ENCODE measurements at places on chromosomes 2 and 18. TPM values are rescaled to one million over a fixed set of nuclear protein-coding genes. Genes with fewer than 3 reads are reported as not detected.

GRCh38 chr2:109166811-109167210 is 37.8 kb downstream of the SH3RF3 start:
- no peak overlapping the region for H3K4me3 ChIP-seq
- no peak for DNase-seq
- peaks cover 10% of the 10 kb centered on the region for H3K27me3 ChIP-seq
- no peaks in the 10 kb centered on the region for H3K36me3 ChIP-seq

- H3K4me3 ChIP-seq: no peak overlapping the region
- no peak overlapping the region for H3K27ac ChIP-seq
- H3K4me1 ChIP-seq: peaks cover 6% of the 10 kb centered on the region
- no peaks in the 10 kb centered on the region for H3K36me3 ChIP-seq
- DNase-seq: no peak
Observed at GRCh38 chr2:158391876-158392275, 64.7 kb downstream of the CCDC148 start.

DNA sequence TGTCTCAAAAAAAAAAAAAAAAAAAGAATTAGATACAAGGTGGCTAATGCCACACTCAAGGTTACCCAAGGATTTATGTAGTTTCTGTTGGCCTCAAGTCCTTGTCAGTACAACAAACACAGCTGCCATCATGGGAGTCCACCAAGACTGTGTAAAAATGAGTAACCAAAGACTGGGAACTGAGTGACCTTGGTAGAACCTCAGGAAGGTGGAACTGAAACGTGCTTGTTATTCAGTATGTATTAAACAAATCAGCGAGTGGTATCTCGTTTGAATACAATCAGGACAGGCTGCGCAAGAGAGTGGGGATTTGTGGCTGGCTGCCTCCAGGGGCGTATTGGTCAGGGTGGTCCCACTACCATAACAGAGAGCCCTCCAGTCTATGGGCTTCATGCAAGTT is 1.6 kb upstream of the SFTPB start:
- DNase-seq: no peak
- H3K27me3 ChIP-seq: no peaks in the 10 kb centered on the region
- H3K4me3 ChIP-seq: no peak overlapping the region
- H3K27ac ChIP-seq: no peak overlapping the region
- no peaks in the 10 kb centered on the region for H3K36me3 ChIP-seq

- no peaks in the 10 kb centered on the region for H3K36me3 ChIP-seq
- no peak overlapping the region for H3K4me3 ChIP-seq
- DNase-seq: no peak
- H3K27ac ChIP-seq: no peak overlapping the region
Observed at GRCh38 chr18:46464926-46465655, 191.9 kb downstream of the LOXHD1 start.

GRCh38 chr2:1350111-1350510 is 63.2 kb upstream of the TPO start:
- H3K27me3 ChIP-seq: no peaks in the 10 kb centered on the region
- no peaks in the 10 kb centered on the region for H3K4me1 ChIP-seq
- DNase-seq: no peak
- H3K4me3 ChIP-seq: no peak overlapping the region

DNA sequence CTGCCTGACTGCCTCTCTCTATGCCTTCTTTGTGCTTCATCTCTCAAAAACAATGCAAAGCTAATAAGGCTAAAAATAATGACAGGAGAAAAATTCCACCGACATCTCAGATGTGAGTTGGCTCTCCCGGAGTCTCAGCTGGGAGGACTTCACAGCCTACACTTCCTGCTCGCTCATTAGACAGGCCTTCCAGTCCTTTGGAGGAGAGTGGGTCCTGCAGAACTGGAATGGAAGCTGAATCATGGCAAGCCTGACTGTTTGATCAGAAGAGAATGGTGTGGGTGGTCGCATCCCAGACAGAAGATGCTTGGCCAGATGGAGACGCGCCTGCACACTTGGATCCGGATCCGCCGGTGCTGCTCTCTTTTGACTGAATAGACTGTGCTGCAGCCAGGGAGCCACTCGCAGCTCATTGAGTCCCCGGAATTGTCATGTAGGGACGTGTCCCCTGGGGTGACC is 49.7 kb downstream of the TRIB2 start:
- DNase-seq: no peak
- peaks cover 3% of the 10 kb centered on the region for H3K4me1 ChIP-seq
- no peak overlapping the region for H3K27ac ChIP-seq
- peaks cover 36% of the 10 kb centered on the region for H3K27me3 ChIP-seq
- H3K36me3 ChIP-seq: peaks cover 2% of the 10 kb centered on the region

DNA sequence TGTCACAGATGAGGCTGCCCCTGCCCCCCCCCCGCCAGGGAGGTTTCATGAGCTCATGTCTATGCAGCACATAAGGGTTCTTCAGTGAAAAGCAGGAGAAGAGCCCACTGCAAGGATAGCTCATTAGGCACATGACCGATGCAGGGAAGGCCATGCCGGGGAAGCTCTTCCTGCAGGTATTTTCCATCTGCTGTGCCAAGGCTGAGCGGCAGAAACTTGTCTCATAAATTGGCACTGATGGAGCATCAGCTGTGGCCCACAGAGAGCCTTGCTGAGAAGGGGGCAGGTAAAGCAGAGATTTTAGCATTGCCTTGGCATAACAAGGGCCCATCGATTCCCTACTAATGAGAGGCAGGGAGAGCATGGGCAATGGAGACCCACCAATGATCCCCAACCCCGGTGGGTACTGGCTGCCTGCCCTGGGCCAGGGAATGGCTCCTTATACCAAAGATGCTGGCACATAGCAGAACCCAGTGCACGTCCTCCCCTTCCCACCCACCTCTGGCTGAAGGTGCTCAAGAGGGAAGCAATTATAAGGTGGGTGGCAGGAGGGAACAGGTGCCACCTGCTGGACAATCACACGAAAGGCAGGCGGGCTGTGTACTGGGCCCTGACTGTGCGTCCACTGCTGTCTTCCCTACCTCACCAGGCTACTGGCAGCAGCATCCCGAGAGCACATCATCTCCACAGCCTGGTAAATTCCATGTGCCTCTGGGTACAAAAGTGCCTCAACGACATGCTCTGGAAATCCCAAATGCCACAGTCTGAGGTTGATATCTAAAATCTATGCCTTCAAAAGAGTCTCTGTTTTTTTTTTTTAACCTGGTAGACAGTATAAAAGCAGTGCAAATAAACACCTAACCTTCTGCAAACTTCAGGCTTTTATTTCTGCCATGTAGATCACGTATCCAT is 41.4 kb downstream of the STEAP3 start:
- H3K36me3 ChIP-seq: no peaks in the 10 kb centered on the region
- H3K27ac ChIP-seq: no peak overlapping the region
- peaks cover 14% of the 10 kb centered on the region for H3K27me3 ChIP-seq
- no peaks in the 10 kb centered on the region for H3K4me1 ChIP-seq

- H3K27me3 ChIP-seq: no peaks in the 10 kb centered on the region
- H3K4me1 ChIP-seq: peaks cover 34% of the 10 kb centered on the region
- H3K36me3 ChIP-seq: peaks cover 61% of the 10 kb centered on the region
- H3K27ac ChIP-seq: peak overlapping the region; percentile 68
Observed at GRCh38 chr2:191038741-191039140, 24.8 kb upstream of the STAT1 start.

DNA sequence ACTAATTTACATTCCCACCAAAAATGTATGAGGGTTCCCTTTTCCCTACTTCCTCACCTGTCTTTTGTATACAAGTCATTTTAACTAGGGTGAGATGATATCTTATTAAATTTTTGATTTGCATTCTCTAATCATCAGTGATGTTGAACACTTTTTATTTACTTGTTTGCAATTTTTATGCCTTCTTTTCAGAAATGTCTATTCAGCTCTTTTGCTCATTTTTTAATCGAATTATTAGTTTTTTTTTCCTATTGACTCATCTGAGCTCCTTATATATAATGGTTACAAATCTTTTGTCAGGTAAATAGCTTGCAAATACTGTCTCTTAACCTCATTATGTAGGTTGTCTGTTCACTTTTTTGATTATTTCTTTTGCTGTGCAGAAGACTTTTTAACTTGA is 269.4 kb downstream of the CDH19 start:
- H3K27me3 ChIP-seq: no peaks in the 10 kb centered on the region
- no peak for DNase-seq
- no peak overlapping the region for H3K4me3 ChIP-seq

GRCh38 chr2:28637066-28638047 is 114.3 kb upstream of the PPP1CB start:
- H3K4me3 ChIP-seq: no peak overlapping the region
- no peaks in the 10 kb centered on the region for H3K4me1 ChIP-seq
- DNase-seq: no peak
- no peak overlapping the region for H3K27ac ChIP-seq
- H3K36me3 ChIP-seq: no peaks in the 10 kb centered on the region

- no peaks in the 10 kb centered on the region for H3K36me3 ChIP-seq
- DNase-seq: no peak
- no peak overlapping the region for H3K27ac ChIP-seq
- H3K27me3 ChIP-seq: no peaks in the 10 kb centered on the region
- no peaks in the 10 kb centered on the region for H3K4me1 ChIP-seq
- no peak overlapping the region for H3K4me3 ChIP-seq
Observed at GRCh38 chr2:167750675-167751074, 496.7 kb downstream of the STK39 start.

GRCh38 chr18:71630696-71631095 is 913.4 kb downstream of the CBLN2 start:
- no peak overlapping the region for H3K4me3 ChIP-seq
- no peaks in the 10 kb centered on the region for H3K4me1 ChIP-seq
- H3K27me3 ChIP-seq: no peaks in the 10 kb centered on the region
- DNase-seq: no peak
- no peak overlapping the region for H3K27ac ChIP-seq
- H3K36me3 ChIP-seq: no peaks in the 10 kb centered on the region

DNA sequence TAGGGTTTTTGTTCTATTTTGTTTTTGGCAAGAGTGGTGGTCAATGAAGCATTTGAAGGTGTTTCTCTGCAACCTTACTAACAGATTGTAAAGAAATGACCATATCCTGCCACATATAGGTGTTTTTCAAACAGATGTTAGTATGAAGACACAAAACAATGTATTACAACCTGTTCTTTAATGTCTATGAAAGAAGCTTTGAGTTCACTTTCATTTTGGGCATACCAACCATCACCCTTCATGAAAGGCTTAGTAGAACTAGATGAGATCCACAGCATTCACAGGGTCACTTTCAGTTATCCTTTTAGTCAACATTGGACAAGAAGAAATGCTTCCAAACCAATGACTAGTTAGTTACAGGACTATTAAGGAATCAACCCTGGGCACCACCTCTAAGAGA is 95.1 kb downstream of the EHBP1 start:
- no peak overlapping the region for H3K27ac ChIP-seq
- no peaks in the 10 kb centered on the region for H3K27me3 ChIP-seq
- peaks cover 6% of the 10 kb centered on the region for H3K36me3 ChIP-seq
- peaks cover 25% of the 10 kb centered on the region for H3K4me1 ChIP-seq
- no peak for DNase-seq
- no peak overlapping the region for H3K4me3 ChIP-seq

DNA sequence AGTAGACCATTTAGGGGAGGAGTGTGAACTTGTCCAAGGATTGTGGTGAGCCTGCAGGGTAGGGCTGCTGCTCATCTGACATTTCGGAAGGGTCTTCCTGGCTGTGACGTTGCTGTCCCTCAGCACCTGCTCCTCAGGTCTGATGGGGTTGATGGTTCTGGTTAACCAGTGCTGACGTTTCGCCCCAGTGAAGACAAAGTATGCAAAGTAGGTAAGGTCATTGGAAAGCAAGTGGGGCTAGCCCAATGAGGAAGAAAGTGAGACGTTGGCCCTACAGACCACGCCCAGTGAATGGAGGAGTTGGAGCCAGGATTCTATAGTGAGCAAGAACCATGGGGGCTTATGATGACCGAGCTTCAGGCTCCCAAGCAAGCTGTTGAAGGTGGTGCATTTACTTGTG is 33.4 kb upstream of the ZNF396 start:
- H3K27me3 ChIP-seq: peaks cover 6% of the 10 kb centered on the region
- DNase-seq: no peak
- no peak overlapping the region for H3K4me3 ChIP-seq
- H3K36me3 ChIP-seq: no peaks in the 10 kb centered on the region
- no peak overlapping the region for H3K27ac ChIP-seq

DNA sequence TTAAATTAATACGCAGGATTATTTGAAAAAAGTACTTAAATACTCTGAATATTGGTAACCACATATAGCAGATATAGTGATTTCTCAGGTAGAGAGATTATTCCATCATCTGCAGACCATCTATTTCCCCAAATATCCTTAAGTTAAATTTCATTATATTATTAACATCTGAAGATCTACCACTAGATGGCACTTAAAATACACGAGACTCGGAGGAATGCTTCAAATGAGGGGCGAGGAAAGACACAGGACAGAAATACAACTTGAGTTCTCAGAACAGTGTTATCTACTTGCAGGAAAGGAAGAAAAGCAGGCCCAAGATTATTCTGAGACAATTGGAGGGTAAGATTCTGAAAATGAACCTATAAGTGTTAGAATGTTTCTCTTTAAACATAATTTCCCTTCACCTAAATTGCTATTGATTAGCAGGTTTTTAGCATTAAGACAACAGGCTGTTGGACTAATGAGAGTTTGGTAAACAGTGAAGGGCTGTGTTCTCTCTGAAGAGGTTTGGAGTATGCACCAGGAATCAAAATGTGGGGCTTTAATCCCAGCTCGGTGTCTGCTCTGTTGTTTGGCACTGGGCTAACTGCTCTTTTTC is 76.9 kb upstream of the GCFC2 start:
- H3K27me3 ChIP-seq: peaks cover 2% of the 10 kb centered on the region
- H3K4me3 ChIP-seq: no peak overlapping the region
- DNase-seq: no peak

- no peak for DNase-seq
- H3K36me3 ChIP-seq: peaks cover 2% of the 10 kb centered on the region
- no peak overlapping the region for H3K27ac ChIP-seq
- H3K27me3 ChIP-seq: no peaks in the 10 kb centered on the region
- H3K4me1 ChIP-seq: no peaks in the 10 kb centered on the region
Observed at GRCh38 chr2:198052741-198053140, 248.3 kb downstream of the PLCL1 start.

- no peak overlapping the region for H3K27ac ChIP-seq
- no peaks in the 10 kb centered on the region for H3K27me3 ChIP-seq
- no peak overlapping the region for H3K4me3 ChIP-seq
- DNase-seq: no peak
- H3K4me1 ChIP-seq: peaks cover 17% of the 10 kb centered on the region
Observed at GRCh38 chr2:27702302-27702701, 38.6 kb downstream of the SLC4A1AP start.

- DNase-seq: no peak
- H3K4me1 ChIP-seq: no peaks in the 10 kb centered on the region
- H3K4me3 ChIP-seq: no peak overlapping the region
- H3K36me3 ChIP-seq: no peaks in the 10 kb centered on the region
Observed at GRCh38 chr2:16215902-16216557, 275.7 kb downstream of the MYCN start.

The GREB1 gene
- total RNA-seq: 0.10 TPM

The NEUROD1 gene
- not detected for total RNA-seq

The AFF3 gene
- 7.4 TPM for total RNA-seq

The ABCG8 gene
- not detected for total RNA-seq

The RABL2A gene
- 17.9 TPM for total RNA-seq

The APOB gene
- total RNA-seq: not detected

The FHOD3 gene
- total RNA-seq: not detected

The SRD5A2 gene
- total RNA-seq: not detected

The RAPGEF4 gene
- total RNA-seq: 0.62 TPM

The ANO7 gene
- total RNA-seq: 0.12 TPM
